ENCODE measurements at places on chromosomes 3 and 15. TPM values are rescaled to one million over a fixed set of nuclear protein-coding genes. Genes with fewer than 3 reads are reported as not detected.

KBTBD13 gene
- not detected for total RNA-seq

GRCh38 chr15:39247574-39247973 lies 333.3 kb upstream of the THBS1 start:
- DNase-seq, result no peak

DNA sequence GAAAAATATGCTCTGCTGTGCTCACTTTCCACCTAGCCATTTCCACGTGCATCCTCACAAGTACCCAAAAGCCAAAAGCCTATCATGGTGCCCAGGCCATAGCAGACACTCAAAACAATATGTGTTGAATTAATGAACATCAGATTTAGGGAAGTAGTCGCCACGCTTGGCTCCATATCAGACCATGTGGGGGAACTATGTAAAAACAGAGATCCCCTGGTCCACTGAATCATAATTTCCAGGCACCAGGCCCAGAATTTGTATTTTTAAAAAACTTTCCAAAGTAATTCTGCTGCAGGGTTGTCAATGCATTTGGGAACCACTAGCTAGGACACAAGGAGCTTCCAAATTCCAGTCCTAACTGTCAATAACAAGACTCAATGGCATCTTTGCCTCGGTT lies 77.3 kb downstream of the CNTN3 start:
- no peak for DNase-seq

- no peak for DNase-seq
Observed at GRCh38 chr15:31270767-31271166, 55.9 kb upstream of the KLF13 start.

DNA sequence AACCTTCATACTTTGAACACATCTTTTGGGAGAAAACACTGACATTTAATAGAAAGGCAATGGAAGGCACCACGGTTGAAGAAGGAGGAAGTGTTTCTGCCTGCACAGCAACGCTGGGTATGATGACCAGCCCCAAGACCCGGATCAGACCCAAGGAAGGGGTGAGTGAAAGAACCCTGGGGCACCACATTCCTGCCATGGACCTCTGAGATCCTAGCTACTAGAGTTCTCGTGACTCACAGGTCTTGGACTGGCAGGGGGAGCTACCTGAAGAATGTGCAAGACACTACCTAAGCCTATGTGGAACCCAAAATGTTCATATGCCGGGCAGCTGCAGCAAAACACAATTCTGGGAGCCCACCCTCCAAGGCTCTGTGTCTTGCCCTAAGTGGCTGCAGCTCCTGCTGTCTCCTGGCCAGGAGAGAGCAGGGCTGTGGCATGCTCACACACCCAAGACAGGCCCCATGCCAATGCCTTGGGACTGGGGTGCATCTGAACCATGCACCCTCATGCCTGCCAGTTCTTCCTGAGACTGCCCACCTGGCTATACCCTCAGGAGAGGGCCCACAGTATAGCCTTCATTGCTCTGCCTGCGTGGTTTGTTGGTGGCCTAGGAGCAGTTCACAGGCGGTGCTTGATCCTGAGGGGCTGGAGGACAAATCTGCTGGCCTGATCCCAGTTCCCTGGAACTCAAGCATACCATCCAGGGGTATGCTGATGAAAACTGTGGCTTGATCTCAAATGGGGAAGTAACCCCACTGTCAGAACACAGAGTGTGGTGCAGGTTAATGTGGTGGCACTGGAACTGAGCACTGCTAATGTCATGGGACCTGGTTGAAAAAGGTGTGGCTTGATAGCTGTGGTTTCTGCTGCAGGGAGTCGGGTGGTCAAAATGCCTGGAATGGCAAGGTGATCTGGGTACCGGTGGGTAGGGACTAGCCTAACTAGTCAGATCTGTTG lies 353.3 kb upstream of the ARHGEF26 start:
- no peak for DNase-seq

All from T-cell (primary cell).